ENCODE measurements at places on chromosomes 1 and 21.

DNA sequence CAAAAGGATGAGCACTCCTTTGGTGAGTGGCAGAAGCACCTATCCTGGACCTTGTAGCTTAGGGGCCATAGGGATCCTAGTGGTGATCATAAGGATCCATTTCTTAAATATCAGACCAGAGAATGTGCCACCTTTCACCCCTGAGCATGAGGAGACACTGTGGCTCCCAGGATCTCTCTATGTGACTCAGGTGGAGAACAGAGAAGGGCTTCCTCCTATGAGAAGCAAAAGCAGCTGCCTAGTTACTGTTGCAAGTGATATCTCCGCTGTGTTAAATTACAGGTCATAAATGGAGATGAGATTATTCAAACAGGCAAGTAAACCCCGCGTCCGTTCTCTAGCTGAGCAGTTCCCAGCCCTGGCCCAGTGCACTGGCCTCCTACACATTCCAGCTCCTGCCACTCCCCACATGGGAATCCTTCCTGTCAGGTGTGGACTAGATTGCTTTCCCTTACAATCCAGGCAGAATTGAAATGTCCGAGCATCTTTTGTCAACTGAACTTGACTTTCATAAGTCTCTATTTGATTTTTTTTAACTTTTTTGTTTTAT is 26.3 kb downstream of the CLEC20A start:
- DNase-seq, result no peak

DNA sequence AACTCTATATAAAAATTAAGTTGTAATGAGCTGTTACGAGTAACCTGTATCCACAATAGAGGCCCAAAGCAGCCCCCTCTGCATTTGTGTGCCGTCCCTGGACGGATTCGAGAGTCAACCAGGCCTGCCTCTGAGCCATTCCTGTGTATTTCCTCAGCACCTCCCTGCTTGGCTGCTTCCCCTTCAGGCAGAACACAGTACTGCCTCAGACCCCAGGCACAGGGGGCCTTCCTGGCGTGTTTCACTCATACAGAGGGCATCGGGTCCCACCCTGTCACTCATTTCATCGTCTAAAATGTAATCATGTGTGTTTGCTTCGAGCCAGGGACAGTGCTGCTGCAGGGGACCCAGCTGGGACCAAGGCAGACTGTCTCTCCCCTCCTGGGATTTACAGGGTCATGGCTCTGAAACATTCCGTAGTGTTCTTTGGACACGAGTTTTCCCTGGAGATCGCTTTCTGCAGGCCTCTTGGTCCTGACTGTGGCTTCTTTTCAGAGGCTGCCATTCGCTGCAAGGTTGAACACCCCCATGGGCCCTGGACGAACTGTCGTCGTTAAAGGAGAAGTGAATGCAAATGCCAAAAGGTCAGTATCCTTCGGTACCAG is 19.4 kb downstream of the LGALS8 start:
- DNase-seq, result no peak

DNA sequence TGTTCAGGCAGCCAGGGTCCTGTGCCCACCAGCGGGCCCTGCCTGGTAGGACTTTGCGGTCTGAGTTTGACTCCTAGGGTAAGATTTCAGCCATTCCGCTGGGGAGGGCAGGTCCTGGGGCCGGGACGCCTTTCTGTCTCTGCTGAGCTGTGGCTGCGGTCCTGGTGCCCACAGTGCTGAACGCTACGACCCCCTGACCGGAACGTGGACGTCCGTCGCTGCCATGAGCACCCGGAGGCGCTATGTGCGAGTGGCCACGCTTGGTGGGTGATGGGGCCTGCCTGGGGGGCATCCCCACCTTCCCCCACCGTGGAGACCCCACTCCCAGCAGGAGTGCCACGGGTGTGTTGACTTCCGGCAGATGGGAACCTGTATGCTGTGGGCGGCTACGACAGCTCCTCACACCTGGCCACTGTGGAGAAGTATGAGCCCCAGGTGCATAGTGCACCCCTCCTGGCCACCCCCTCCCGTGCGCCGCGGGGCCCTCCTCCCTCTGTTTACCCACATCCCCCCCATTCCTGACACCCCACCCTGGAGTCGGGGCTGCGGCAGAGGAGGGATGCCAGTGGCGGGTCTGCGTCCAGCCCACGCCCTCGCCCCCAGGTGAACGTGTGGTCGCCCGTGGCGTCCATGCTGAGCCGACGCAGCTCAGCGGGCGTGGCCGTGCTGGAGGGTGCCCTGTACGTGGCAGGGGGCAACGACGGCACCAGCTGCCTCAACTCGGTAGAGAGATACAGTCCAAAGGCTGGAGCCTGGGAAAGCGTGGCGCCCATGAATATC is 2.3 kb upstream of the PLEKHN1 start:
- no peak for DNase-seq

DNA sequence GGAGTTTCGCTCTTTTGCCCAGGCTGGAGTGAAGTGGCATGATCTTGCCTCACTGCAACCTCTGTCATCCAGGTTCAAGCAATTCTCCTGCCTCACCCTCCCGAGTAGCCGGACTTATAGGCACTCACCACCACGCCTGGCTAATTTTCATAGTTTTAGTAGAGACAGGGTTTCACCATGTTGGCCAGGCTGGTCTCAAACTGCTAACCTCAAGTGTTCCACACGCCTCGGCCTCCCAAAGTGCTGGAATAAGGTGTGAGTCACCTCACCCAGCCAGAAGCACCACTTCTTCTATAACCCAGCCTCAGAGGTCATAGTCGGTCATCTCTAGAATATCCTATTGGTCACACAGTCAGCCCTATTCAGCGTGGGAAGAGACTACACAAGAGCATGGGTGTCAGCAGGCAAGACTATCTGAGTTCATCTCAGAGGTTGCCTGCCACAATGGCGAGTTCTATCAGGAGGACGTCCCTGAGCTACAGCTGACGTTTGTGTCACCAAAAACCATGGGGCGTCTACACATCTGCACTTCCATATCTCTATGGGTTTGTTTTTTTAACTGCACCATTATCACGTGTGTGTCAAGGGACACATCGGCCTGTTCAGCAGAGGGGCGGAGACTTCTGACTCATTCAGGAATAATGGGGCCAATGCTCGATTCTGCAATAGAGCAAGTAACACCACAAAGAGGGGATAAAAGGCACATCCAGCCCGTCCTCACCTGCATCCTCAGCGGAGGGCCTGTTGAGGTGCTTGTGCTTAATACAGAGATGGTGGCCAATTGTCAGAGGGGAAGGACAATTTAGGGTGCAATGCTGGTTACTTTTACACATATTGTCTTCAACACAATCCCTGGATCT is 256.3 kb upstream of the IRF2BP2 start:
- DNase-seq, result no peak

GRCh38 chr1:227902641-227902990 is 45.1 kb downstream of the WNT9A start:
- DNase-seq, result no peak

- peak; percentile 29 for DNase-seq
These were observed 42.7 kb upstream of the SLC16A1 start for GRCh38 chr1:112998592-112999235.

DNA sequence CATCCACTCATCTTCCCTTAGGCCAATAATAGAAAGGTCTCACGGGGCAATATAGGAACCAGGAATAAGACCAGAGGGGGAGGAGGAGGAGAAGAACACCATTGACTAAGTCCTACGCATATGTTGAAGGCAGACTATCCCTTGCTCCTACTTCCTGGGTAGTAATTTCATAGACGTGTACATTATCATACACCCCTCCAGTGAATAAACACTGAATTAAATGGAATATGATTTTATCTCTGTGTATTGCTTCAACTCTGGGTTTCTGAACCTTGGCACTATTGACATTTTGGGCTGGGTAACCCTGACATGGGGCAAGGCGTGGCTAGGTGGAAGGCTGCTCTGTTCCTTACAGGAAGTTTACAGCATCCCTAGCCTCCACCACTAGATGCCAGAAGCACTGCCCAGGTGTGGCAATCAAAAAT is 17.3 kb upstream of the FHAD1 start:
- DNase-seq, result no peak

DNA sequence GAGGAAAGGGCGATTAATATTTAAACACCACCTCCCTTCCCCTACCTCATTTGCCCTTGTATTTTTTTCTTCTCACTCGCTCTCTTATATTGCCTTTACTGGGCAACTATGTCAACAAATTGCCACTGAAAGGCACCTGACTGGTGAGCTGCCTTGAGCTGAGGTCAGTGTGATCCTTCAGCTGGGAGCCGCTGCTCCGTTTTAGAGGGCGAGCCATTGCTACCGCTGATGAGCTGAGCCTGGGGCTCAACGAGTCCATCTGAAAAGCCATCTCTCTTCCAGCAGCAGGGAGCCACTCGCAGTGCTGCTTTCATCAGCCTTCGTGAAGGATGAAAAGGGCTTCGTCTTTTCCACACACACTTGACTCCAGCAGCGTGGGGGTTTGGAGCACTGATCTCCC is 108.0 kb upstream of the KIF26B start:
- DNase-seq, result no peak

- no peak for DNase-seq
These were observed 48.3 kb upstream of the LYPLAL1 start for GRCh38 chr1:219125342-219125741.

GRCh38 chr1:24321126-24321525 is 2.0 kb downstream of the GRHL3 start:
- DNase-seq, result no peak

GRCh38 chr1:182507685-182508084 is 57.7 kb downstream of the RGSL1 start:
- no peak for DNase-seq

- DNase-seq, result no peak
These were observed 41.3 kb downstream of the DYRK1A start for GRCh38 chr21:37407719-37408420.

DNA sequence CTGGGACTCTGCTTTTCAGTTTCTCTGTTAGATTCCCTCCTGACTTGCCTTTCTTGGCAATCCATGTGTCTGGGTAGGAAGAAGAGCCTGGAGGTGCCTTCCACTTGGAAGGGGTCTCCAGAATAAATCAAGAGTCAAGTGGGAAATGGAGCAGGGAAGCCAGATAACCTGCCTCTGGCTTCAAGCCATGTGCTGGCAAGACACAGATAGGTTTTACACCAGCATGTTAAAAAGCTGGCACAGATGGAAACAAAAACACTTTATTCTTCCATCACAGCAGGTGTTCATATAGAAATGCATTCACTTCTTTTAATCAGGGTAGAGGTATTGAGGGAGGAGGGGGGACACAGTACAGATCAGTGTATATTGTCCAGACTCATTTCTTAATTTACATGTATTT is 356.9 kb upstream of the RUNX1 start:
- DNase-seq, result no peak
